ENCODE measurements at places on chromosomes 2 and 18.

DNA sequence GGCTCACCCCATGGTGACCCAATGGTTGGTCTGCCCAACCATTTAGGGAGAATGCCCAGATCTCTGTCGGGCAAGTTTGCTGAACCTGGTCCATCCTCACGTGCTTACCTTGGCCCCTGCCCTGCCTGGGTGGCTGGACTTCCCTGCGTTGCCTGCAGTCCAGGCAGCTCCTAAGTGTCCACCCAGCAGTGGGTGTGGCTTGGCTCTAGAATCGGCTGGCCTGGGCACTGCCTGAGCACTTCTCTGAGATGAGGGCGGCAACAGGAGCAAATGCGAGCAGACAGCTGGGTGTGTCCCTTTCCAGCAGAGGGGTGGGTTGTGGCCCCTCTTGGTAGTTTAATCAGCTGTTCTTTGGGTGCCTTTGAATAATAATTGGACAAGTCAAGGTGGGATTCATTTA is 11.3 kb downstream of the PCARE start:
- no peak for DNase-seq

- DNase-seq = no peak
Measured at GRCh38 chr18:7596147-7596546, 29.0 kb downstream of the PTPRM start.

DNA sequence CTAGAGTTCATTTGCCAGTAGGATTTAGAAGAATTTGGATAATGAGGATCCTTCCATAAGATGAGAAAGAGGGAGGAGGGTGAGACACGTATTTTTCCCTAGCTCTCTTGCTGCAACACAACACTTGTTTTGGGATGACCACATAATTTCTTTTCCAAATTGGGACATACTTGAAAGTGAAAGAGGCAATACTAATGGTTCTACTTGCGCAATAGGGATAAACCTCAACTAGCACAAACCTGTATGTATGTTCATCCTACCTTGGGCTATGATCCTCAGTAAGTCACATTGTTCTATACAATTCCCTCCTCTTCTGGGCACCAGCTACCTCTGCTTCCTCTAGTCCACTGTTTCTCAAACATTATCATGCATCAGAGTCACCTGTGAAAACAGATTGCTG is 1208.8 kb upstream of the LRRTM1 start:
- no peak for DNase-seq

GRCh38 chr2:27085673-27086089 is 891 bp upstream of the KHK start:
- DNase-seq = no peak

GRCh38 chr2:237636578-237636977 is 9.2 kb downstream of the LRRFIP1 start:
- no peak for DNase-seq

DNA sequence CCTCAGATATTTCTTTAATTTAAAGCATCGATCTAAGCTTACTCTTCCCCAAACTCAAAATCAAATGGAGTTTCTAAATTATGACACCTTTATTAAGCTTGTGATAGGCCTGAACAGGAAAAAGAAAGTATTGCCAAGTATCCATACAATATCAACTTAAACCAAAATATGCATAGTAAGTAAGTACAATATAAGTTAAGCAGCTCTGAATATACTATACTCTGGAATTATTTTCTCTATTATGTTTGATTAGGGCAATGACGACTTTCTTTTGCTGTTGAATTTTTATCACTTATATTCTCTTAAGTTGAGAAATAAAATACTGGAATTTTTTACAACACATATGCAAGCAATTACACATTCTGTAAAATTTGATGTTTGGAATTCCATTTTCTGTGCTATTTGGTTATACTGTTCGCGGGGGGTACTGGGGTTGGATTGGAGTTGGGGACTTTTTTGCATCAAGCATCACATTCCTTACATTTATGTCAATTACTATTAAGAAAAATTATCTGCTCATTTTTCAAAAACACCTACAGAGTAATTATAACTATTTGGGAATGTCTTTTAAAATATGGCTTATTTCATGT is 2.2 kb downstream of the COL5A2 start:
- no peak for DNase-seq

- DNase-seq = no peak
Measured at GRCh38 chr2:19111354-19111753, 247.1 kb downstream of the OSR1 start.

GRCh38 chr18:60543646-60544045 is 171.1 kb upstream of the MC4R start:
- DNase-seq = no peak

GRCh38 chr2:63676135-63676534 is 87.4 kb downstream of the MDH1 start:
- no peak for DNase-seq

GRCh38 chr2:230226051-230226551 is 565 bp downstream of the SP140 start:
- no peak for DNase-seq

DNA sequence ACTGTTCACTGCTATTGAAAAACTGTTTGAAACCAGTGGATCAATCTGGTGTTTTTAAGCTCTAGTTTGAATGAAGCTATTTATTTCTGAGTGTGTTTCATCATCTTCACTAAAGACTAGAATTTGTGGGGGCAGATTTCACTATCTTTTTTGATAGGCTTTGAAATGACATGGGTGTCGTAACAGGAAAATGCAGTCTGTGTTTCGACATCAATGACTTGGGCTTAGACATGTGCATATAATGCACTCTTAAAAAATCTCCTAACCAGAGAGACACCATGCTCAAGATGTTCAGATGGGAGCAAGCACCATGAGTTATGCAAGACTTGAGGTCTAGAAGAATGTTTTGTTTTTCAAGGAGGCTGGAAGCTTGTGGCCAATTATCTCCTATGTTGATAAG is 221.6 kb downstream of the GPD2 start:
- DNase-seq = no peak

DNA sequence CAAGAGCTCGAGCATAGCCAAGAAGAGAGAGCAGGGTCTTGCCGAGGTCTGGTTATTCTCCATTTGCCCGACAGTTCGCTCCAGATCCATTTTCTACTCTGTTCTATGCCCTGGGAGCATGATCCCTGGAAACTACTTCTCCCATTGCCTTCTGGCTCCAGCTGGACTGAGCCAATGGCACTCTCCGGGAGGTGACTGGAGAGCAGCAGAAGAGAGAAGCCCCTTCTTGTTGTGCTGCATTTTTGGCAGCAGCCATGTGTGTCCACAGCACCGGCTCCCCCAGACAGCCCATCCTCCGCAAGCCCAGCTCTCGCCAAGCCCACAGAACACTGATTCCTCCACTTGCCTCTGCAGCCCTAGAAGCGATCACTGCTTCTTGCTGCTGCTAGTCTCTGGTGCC is 345.5 kb downstream of the TNS1 start:
- DNase-seq = no peak

DNA sequence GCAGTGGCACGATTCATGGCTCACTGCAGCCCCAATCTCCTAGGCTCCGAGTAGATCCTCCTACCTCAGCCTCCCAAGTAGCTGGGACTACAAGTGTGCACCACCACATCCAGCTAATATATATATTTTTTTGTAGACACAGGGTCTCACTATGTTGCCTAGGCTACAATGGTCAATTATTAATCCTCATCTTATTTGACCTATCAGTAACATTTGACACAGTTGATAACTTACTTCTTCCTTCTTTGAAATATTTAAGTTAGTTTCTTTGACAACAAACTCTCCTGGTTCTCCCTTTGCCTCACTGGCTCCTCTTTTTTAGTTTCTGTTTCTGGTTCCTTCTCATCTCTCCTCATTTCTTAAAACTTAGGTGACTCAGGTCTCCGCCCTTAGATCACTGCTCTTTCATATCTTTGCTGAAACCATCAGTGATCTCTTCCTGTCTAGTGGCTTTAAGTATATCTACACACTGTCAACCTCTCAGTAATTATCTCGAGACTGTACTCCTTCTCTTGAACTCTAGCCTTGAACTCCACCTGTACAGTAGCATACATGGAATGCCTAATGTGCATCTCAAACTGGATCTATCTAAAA is 11.5 kb downstream of the PGAP1 start:
- no peak for DNase-seq

GRCh38 chr2:196448407-196449079 is 191.0 kb upstream of the CCDC150 start:
- no peak for DNase-seq

- DNase-seq = no peak
Measured at GRCh38 chr2:172861098-172861497, 125.5 kb downstream of the RAPGEF4 start.

- no peak for DNase-seq
Measured at GRCh38 chr2:8115966-8116365, 565.9 kb upstream of the ID2 start.

DNA sequence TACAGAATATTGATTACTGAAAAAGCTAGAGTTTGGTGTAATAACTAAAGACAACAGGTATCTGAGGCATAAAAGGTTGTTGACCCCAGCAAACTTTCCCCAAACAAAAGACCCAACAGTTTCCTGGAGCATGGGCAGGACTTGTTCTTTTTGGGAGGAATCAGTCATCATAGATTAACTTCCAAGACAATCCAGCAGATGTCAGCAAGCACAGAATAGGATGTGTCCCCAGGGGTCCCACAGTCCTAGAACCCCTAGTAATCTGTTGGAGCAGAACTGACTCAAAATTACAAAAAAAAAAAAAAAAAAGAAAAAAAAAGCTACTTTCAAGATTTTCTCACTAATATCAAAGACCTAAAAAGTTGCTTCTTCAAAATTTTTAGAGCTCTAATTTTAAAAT is 564.7 kb upstream of the SLC39A10 start:
- DNase-seq = no peak

GRCh38 chr2:199130501-199130900 is 327.2 kb downstream of the SATB2 start:
- DNase-seq = no peak

DNA sequence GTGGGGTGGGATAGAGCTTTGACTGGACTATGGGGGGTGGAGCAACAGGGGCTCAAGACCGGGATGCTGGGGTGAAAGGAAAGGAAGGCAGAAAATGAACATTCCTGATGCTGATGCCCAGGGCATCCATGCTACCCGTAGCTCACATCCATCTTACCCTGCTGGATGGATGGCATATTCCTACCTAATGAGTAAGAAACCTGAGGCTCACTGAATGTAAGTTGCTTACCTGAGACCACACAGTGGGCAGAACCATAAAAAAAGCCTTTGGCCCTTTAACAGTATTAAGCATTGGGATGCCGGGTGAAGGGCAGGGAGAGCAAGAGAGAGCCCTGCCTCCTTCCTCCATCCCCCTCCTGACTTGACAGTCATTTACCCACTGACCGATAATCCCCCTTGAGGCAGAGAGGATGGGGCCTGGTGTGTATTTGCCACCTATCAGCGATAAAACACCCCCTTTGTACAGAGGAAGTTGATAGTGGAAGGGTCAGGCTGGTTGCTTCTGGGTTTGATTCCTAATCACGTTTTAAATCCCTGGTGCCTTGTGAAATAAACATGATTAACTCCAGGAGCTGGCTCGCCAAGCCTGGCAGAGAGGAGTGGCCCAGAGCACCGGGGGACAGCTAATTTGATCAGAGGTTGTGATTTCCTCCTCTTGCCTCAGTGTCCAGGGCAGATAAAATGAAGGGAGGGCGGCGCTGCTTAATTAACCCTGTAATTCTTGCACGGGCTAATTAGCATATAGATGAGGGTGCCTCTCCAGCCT is 105.9 kb upstream of the HS6ST1 start:
- no peak for DNase-seq

GRCh38 chr2:206488053-206488452 is 44.7 kb downstream of the ADAM23 start:
- DNase-seq = no peak

DNA sequence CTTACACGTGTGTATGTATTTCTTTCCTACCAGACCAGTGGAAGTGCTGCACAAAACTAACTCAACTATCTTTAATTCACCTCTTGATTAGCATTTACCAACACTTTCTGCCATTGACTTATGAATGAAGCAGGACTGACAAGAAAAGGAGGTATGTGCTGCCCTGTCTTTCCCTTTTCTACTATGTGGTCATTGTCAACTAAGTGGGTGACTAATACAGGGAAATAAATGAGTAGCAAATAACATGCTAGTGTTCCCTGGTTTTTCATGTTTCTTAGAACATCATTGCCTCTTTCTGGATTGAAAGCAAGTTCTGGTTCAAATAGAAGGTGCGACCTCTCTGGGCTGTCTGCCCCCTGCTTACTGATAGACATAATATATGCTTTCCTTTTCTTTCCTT is 58.0 kb downstream of the LINC00305 start:
- DNase-seq = no peak

GRCh38 chr2:153819501-153819900 is 52.2 kb upstream of the GALNT13 start:
- DNase-seq = no peak

- no peak for DNase-seq
Measured at GRCh38 chr18:22088029-22088428, 81.4 kb upstream of the GATA6 start.
